Femur (tissue), 1 donor: ENCODE measurements at places on chromosomes 2 and 18.

GRCh38 chr2:94871226-94872087, at the start of gene TEKT4:
Gene TEKT4 (plus strand): TSS chr2:94871430. CDS start chr2:94871580, 150 bp downstream.
- peak; percentile 46 for DNase-seq

GRCh38 chr2:20421988-20422370, 24.9 kb upstream of the RHOB start:
- DNase-seq, result peak; percentile 85

- DNase-seq, result no peak
Observed at GRCh38 chr2:98376996-98377395, 30.7 kb downstream of the CNGA3 start.

DNA sequence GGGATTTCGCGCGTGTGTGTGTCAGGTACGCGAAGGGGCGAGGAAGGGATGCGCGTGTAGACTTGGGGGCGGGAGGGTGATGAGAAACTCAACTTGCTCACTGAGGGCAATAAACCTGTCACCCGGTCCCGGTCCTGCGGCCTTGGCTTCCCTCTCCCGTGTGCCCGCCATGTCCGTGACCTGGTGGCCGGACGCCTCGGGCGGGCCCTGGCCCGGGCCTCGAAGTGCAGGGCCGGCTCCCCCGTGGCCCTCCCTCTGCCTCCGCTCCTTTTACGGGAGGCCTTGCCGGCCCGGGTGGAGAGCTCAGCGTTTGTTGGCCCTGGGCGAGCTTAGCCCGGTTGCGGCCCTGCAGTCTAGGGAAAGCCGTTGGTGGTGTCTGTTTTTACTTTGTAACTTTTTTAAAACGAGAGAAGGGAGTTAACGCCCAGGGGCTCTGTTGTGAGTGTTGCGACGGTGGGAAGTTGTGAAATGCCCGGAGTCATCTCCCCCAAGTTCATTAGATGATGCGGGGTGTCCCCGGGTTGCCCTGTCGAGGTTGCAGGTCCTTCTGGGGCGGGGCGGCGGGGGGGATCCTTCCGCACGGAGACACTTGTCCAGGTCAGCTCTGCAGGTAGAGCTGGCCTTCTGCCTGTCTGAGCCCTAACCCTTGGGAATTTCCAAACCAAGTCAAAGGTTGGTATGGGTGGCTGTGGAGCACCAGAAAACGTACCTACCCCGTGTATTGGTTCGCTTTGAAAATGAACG, 883 bp downstream of the SMCHD1 start:
- peak; percentile 61 for DNase-seq

DNA sequence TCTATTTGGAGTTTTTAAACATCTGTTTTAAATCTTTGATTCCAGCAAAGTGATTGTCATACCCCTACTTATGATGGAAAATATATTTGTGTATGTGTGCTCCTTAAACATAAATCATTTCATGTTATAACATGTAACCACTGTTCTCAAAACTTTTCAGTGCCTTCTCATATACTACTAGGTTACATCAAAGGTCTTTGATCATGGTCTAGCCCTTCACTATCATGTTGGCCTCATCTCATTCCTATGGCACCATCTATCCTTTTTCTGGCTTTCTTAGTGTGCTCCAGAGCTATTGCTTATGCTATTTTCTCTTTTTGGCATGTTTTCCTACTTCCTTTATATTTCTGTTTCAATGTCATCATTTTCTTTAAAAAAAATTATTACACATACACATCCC, 367.9 kb upstream of the SLC39A10 start:
- DNase-seq, result no peak

GRCh38 chr18:50460062-50460461, 85.2 kb downstream of the SKA1 start:
- no peak for DNase-seq
